Ureter (tissue), 1 donor: ENCODE measurements at places on chromosomes 2 and 18. TPM values are rescaled to one million over a fixed set of nuclear protein-coding genes. Genes with fewer than 3 reads are reported as not detected.

DNA sequence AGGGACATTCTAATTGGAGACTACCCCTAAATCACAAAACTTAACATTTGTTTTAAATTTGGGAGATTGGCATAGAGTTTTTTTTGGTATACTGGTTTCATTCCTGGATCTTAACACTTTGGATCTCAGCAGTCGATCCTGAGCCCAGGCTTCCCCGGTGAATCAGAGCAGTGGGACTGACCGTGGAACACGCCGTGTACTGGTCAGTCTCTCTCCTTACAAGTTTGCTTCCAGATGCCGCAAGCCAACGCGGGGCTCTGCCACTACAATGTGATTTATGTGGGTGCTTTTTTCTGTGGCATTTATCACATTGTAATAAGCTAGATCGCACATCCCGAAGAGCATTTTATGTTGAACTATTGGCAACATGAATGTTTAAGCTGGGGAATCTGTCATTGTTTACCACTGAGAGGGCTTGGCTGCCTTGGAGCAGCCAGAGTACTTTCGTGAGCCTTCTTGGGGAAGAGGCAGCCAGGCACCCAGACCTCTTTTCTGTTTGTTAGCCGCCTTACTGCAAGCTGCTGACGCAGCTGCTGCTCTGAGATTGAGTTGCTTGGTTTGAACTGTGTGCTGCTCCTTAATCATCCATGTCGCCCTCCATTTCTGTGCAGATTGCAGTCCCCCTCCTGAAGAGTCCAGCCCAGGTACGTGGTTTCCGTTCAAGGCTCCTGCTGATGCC, 49.3 kb downstream of the COA5 start:
- no peak for DNase-seq

DNA sequence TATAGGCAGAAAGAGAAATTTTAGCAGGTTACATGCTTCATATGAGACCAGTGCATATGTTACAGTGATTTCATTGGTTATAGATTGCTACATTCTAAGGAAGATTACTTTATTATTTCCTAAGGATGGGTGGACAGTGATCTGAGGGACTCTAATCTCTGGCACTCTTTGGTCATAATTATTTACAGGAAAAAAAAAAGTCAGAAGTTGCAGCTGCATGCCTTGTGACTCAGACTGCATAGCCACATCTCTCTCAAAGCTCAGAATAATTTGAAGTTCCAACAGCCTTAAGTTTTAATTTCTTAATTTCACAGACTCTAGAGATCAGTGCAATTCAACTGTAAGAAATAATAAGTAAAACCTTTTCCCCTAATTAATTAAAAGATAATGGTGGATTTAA, 27.1 kb upstream of the BARD1 start:
- no peak for DNase-seq

TMEM163 gene
- total RNA-seq = 10.1 TPM

- no peak for DNase-seq
Observed at GRCh38 chr18:8744656-8745055, 39.3 kb downstream of the MTCL1 start.

DNA sequence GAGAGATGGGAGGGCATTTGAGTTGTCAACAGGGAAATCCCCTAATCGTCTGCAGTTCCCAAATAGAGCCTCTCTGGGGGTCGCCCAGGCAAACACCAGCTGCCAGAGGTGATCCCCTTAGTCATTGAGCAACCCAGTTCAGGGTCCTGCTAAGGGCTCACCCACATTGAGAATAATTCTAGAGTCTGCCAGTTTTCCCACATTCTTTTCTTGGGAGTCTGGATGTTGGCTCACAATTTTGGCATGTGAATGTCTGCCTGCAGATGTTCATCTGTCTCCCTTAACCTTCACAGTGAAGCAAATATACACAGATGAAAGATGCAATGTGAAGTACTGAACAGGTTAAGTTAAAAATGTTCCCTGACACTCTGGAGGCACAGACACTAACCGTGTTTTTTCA, 11.4 kb upstream of the SMIM21 start:
- DNase-seq = no peak

GRCh38 chr18:6566338-6566911, 151.7 kb upstream of the L3MBTL4 start:
- DNase-seq = no peak

DNA sequence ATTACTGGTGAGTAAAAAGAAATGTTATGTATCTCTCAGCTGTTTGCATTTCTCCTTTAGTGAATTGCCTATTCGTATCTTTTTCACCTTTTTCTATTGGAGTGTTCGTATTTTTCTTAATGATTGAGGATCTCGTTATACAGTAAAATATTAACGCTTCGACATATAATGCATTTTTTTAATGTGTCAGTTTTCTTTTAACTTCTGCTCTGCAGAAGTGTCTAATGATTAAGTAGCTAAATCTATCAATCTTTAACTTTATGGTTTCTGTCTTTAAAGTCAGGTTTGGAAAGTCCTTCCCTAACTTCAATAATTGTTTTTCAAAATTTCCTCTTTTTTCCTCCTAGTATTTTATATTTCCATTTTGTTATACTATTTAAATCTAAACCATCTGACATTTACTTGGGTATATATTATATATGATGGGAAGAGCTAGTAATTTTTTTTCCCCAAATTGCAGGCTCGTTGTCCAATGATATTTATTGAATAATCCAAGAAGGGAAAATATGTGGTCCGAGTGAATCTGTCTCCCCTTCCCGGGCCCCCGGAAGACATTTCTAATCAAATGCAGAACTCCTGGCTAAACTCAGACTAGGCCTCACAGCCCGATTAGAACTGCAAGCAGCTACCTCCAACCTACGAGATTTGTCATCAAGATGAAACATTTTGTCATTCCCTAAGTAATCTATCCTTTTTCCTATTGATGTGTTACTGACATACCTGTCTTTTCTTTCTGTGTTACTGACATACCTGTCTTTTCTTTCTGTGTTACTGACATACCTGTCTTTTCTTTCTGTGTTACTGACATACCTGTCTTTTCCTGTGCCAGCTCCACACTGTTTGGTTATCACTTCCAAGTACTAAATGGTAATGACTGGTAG, 17.2 kb downstream of the PCBP1 start:
- no peak for DNase-seq

DNA sequence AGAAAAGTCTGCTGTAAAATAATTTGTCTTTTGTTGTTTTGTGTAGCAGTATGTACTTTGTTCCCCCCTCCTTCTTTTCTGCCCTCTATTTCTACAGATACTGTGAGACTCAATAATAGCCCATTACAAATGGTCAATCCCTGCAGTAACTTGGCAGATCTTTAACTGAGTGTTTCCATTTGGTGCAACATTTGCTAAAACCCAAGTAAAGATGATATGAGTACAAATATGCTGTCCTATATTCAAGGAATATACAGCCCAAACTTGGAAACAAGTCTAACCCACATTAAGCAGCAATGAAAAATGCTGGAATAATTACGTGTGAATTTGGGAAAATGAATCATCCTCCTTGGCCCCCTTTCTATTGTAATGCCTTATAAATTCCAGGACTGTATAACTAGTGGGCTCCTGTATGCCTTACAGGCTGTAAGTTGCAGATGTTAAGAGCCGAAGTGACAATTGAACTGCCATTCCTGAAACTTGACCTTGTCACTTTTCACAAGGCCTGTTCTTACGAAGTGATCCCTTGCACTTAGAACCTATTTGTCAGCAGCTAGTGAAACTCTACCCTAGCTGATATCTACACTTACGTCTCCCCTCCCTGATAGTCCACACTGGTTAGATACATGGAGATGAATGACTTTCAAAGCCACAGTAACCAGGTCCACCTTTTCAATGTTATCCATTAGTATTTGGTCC, 104.9 kb downstream of the IRS1 start:
- DNase-seq = no peak

DNA sequence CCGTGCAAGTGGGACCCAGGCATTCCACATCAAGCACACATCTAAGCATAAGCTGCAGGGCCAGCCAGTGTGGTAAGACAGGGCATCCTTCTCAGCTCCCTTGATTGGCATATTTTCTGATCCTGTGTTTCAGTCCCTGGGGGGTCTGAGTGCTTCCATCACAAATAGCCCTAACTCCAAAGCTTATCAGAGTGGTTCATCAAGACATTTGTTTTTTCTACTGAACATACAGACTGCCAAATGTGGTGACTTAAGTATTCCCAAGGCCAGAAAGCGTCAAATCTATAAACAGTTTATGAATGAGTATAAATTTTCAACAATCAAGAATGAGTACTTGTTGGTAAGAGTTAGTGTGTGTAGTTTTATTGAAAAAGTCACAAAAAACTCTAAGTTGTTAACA, 18.8 kb downstream of the SPRED2 start:
- no peak for DNase-seq

TMEM247 gene
- not detected for total RNA-seq

DNA sequence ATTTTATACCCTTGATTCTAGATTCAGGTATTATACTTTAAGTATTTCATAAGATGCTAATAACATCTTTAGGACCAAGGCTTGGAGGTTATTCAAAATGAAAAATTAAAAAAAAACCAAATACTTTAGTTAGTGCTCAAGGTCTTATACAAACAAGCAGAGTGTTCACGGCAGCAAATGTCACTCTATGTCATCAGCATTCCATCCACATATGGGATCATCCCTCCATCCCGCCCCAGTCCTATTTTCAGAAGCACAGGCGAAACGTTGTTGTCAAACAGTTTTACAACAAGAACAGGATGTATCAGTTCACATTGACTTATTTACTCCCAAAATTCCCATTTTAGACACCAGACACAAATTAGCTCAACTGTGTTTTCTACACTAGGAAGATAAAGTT, 83.7 kb downstream of the DSEL start:
- no peak for DNase-seq

WIPF1 gene
- total RNA-seq = 35.7 TPM
